ENCODE measurements at places on chromosomes 6 and 20.

DNA sequence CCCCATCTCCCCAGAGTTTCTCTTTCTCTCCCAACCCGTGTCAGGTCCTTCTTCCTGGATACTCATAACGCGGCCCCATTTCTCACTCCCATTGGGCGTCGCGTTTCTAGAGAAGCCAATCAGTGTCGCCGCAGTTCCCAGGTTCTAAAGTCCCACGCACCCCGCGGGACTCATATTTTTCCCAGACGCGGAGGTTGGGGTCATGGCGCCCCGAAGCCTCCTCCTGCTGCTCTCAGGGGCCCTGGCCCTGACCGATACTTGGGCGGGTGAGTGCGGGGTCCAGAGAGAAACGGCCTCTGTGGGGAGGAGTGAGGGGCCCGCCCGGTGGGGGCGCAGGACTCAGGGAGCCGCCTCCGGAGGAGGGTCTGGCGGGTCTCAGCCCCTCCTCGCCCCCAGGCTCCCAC is at the start of gene HLA-F:
TSS of gene HLA-F (plus strand) at position 173 of the 404 bp plus-strand sequence. CDS start at position 203, 30 bp downstream.
- DNase-seq, result peak; percentile 82

DNA sequence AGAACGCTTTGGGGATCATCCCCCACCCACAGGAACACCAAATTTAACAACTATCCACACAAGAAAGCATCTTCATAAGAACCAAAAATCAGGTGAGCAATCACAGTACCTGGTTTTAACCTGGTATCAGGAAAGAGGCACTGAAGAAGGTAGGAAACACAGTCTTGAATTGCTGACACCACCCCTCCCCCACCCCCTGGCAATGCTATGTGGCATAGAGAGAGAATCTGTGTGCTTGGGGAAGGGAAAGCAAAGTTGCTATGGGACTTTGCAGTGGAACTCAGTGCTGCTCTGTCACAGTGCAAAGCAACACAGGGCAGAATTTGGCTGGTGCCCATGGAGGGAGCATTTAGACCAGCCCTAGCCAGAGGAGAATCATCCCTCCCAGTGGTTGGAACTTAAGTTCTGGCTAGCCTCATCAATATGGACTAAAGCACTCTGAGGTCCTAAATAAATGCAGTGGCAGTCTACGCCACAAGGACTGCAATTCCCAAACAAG is 565.5 kb downstream of the EPM2A start:
- no peak for DNase-seq

DNA sequence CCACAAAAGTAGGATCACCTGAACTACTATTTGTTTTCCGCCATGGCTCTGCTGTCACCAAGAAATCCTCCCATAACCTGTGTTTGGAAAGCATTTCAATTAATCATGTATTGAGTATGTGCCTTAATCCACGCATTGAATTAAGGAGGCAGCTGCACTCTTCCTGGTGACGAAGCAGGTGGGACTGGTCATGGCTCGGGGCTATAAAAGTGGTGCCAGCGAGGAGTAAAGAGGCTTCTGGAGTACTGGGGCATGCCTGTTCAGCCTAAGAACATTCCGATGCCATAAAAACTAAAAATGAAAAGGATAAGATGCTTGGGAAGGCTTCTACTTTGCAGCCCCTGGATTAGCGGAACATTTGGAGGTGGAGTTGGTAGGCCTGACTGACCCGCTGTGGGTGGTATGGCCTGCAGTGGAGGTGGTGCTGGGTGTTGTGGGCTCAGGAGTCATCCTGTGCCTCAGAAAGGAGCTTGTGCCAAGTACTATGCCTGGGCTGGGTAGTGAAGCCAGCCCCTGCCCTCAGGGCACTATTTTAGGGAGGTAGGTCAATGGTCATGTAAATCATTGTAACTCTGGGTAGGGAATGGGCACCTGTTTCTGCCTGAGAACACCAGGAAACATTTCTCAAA is 110.5 kb downstream of the B3GAT2 start:
- DNase-seq, result no peak

- DNase-seq, result no peak
Observed at GRCh38 chr6:74871757-74872156, 334.1 kb downstream of the COL12A1 start.

- no peak for DNase-seq
Observed at GRCh38 chr6:43978473-43979346, 148.5 kb downstream of the MRPL14 start.

- DNase-seq, result no peak
Observed at GRCh38 chr6:33078442-33078841, 2.7 kb downstream of the HLA-DPB1 start.

DNA sequence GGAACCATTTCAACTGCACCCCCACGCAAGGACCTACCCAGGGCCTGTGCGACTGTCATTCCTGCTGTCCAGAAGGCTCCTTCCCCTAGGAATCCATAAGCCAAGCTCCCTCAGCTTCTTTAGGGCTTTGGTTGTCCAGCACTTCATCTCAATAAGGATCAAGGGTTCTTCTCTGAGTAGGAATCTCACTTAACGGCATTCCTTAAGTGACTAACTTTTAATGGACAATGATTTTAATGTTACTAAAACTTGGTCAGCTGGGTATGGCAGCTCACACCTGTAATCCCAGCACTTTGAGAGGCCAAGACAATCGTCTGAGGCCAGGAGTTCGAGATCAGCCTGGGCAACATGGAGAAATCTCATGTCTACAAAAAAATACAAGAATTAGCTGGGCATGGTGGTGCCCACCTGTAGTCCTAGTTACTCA is 13.4 kb downstream of the UBE2V1 start:
- DNase-seq, result no peak

DNA sequence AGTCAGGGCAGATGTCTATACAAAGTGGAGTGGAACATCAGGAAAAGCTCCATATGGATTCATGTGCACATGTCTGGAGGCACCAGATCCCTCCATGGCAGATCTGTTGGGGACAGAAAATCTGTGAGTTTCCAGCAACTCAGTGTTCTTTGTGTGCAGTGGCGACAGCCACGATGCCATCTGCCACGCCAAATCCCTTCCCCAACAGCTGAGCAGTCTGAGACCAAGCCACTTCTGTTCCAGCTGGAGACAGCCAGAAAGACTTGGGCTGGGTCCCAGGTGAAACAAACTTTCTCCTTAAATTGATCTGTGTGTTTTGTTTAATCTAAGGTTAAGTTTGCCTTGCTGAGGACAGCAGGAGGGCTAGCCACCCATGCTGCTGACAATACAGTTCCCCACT is 22.9 kb downstream of the FKBP1A start:
- no peak for DNase-seq

- DNase-seq, result no peak
Observed at GRCh38 chr20:16608277-16608650, 35.0 kb upstream of the KIF16B start.

DNA sequence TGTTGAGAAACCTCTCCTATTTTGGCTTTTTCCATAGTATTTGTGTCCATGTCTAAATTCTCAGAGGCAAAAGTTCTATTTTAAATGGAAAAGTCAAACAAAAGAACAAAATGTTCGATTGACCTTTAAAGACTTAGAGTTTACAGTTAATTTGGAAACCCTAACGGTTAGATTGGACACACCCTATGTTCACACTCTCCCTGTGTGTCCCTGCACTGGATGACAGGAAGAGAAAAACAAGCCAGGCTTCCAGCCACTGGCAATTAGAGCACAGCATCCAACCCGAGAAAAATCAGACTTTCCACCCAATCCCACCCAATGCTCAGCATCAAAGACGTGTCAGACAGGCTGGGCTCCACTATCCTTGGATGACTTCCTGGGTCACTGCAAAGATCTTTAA is 241.3 kb downstream of the TBXT start:
- DNase-seq, result no peak

- peak; percentile 91 for DNase-seq
Observed at GRCh38 chr20:3222635-3223600, 13.6 kb downstream of the ITPA start.

- no peak for DNase-seq
Observed at GRCh38 chr6:127199470-127199869, 67.2 kb upstream of the RNF146 start.

GRCh38 chr20:52586660-52587059 is 385.5 kb upstream of the TSHZ2 start:
- no peak for DNase-seq

DNA sequence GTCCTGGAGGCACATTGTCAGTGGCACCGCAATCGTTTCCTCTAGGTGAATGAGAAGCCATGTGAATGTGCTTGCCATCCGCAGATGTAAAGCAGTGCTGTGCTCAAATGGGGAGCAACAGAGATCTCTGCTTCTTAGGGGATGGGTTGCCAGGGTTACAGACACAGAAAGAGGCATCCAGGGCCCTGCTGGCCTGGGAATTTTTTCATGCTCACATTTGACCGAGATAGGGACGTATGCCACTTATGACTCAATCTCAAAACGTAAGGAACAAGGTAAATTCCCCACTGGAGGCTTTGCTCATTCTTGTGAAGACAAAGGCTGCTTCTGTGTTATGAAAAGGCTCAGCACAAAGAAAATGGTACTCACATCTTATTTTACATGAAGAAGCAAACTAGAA is 11.0 kb downstream of the C6orf118 start:
- DNase-seq, result no peak

DNA sequence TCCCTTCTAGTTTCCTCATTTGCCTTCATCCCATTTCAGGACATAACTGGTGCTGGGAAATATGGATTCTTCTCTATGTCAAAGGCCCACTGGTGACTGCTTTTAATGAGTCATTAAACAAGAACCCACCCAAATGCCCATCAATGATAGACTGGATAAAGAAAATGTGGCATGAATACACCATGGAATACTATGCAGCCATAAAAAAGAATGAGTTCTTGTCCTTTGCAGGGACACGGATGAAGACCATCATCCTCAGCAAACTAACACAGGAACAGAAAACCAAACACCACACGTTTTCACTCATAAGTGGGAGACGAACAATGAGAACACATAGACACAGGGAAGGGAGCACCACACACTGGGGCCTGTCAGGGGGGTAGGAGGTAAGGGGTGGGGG is 310.7 kb downstream of the ESR1 start:
- no peak for DNase-seq

GRCh38 chr6:1296542-1296941 is 15.4 kb upstream of the FOXQ1 start:
- DNase-seq, result no peak

DNA sequence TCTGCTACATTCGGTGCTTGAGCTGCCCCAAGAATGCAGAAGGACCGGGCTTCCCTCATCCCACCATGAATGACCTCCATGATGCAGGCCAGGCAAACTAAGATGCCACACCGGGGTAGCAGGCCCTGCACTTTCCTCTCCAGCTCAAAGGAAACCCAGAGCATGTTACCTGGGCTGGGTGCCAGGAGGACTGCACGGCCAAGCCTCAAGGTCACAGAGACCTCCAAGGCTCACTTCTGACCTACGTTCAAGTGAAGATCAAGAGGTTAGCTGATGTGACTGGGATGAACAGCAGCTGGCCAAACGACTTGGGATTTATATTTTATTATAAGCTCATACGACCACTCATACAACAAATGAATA is 501.8 kb downstream of the CD83 start:
- DNase-seq, result no peak

DNA sequence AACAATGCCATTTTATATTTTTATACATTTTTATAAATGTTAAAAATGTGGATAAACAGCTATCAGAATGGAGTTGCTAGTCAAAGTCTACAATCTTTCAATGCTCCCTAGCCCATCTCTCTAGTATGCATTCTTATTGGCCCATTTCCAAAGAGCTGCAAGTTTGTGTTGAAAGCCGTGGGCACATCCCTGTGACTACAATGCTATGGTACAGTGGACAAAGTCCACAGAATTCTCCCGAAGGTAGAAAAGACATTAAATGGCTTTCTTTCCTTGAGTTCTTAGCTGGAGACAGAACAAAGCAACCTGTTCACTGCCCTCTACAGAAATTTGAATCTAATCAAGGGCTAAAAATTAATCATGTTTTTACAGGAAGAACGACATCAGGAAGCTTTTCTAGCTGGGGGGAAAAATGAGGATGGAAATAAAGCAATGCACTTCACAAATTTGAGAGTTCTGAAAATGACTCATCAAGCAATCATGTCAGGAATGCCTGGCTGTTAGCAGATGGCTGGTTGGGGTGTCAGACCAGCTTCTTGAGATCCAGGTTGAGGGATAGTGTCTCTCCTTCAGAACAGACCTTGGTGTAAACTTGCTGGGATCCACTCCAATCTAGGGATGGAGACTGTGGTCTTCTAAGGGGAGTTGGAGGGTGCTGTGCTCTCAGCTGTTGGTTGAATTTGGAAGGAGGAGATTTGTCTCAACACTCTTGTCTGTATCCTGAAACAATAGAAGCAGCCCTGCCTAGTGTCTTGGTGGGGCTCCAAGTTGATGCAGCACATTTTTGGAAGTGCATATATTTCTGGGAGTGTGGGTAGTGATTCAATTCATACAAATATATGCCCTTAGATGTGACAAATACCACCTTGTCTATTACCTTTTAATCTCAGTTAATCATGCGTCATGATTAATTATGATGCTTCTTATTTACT is 143.4 kb upstream of the PHACTR1 start:
- DNase-seq, result no peak

DNA sequence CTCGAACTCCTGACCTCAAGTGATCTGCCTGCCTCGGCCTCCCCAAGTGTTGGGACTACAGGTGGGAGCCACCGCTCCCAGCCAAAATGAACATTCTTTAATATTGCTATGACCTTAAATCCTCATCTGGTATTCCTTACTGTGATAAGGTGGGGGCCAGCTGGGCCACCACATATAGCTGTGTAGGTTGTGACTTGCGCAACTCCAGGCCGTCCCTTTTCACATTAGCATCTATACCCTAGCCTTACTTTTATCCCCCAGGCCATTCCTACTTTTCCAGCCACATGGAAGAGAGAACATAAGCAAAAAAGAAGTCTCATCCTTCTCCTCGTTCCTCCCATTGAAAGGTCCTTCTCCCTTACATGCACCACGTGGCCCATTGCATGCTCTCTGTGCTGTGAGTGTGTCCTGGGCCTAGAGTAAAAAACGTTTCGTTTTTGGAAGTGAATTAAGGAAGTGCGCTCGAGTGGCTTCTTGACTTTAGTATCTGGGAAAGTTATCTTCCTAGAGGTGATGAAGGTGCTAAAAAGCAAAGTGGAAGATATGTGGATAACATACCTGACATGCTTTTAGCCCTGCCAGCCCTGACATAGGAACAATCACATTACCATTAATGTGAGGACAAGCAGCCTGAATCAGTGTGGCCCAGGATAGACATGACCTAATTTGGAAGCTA is 56.8 kb upstream of the KIF13A start:
- DNase-seq, result no peak

GRCh38 chr20:37808233-37809070 is 94.5 kb upstream of the VSTM2L start:
- DNase-seq, result no peak

DNA sequence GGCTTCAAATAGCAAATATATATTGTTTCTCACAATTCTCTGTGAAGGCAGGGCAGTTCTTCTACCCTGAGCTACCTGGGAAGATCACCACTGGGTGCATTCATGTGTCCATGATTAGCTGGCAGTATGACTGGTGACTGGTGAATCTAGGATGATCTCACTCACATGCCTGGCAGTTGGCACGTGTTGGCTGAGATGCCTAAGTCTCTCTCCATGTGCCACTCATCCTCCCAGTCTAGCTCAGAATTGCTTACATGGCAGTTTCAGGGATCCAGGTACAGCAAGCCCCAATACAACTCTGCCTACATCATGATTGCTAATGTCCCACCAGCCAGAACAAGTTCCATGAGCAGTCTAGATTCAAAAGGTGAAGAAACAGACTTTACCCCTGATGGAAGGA is 346.8 kb upstream of the CNR1 start:
- DNase-seq, result no peak

Measured in hematopoietic multipotent progenitor cell (in vitro differentiated cells).